ENCODE measurements at places on chromosomes 11 and 22.

- DNase-seq: peak; percentile 48
Measured at GRCh38 chr22:42621505-42622002, 6.9 kb upstream of the POLDIP3 start.

DNA sequence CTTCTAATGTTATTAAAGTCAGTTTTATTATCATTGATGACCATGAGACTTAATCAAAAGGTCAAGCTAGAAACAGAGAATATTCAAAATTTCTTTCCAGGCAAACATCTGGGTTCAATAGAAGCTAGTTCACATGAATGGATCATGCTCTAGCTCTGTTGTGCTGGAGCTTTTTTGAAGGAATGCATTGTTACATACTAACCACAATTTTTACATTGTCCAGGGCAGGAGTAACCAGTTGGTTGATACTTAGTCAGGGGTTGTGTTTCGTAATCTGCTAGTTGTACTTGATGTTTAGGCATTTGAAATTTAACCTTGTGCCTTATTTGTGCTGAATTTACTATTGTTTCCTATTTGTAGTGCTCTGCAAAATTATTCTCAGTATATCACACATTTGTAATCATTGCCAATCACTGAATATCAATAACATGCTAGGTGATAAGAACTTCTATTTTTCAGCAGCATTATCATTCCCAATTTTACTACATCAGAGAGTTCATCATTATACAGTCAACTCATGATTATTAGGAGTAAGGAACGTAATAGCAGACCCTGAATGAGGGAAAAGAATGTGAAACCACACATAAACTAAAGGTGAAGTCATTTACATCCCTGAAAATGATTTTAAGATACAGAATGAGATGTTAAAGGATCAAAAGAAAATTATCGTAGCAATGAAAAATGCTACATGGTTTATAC lies 23.2 kb downstream of the NF2 start:
- DNase-seq: no peak

DNA sequence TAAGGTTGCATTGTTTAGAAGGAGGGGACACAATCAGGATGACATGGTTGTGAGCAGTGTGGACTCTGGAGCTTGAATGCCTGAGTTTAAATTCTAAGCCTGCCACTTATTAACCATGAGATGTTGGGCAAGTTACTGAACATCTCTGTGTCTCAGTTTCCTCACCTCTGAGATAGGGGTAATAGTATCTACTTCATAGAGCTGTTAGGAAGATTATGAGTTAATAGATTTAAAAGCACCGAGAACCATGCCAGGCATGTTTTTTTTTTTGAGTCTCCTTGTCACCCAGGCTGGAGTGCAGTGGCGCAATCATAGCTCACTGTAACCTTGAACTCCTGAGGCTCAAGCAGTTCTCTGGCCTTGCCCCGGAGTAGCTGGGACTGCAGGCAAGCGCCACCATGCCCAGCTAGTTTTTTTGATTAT lies 33.3 kb downstream of the ST14 start:
- no peak for DNase-seq

DNA sequence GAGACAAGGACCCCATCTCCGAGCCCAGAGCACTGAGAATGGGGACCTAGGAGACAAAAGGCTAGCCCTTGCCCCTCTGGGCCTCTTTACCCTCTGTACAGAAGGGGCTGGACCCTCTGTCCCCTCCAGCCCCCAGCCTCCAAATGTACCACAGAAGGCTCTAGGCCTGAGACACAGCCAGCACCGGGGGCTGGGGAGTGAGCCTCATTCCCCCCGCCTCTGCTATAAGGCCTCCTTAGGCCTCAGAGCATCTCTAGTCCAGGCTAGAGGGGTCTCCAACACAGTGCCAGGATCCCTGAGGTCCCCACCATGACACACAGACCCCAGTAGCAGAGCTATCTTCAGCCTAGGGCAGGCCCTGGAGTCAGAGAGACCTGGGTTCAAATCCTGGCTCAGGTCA lies 4.8 kb downstream of the SMTN start:
- no peak for DNase-seq

DNA sequence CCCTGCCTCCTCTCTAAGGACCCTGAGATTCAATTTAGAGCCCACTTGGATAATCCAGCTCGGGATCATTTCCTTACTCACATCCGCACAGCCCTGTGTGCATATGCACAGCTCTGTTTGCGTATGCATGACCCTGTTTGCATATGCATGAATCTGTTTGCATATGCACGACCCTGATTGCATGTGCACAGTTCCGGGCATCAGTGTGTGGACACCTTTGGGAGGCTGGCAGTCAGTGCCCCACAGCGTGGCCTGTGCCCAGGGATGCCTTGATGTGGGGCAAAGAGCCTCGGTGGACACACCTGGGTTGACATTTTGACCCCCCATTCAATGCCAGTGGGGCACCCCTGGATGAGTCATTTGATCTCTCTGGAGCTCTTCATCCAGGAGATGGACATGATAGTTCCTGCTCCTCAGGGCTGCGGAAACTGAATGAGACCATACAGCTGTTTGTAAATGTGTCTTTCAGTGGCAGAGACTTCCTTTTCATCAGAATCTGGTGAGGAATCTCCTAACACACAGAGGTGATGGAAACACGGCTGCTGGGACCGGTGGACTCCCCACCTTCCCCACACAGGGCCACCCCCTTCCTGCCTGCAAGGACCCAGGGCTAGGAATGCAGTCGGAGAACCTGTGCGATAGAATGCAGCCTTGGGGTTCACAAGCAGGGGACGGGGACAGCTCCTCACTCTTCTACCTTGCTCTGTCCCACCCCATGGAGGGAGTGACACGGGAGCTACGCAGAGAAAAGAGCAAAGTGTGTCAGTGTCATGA lies 41.2 kb downstream of the MYEOV start:
- no peak for DNase-seq

- no peak for DNase-seq
Measured at GRCh38 chr11:34238966-34239365, 118.8 kb downstream of the ABTB2 start.

- no peak for DNase-seq
Measured at GRCh38 chr11:57481915-57482781, 21.8 kb downstream of the RTN4RL2 start.

- no peak for DNase-seq
Measured at GRCh38 chr11:120078397-120078796, 59.5 kb downstream of the TRIM29 start.

- no peak for DNase-seq
Measured at GRCh38 chr22:45124176-45124847, 39.4 kb upstream of the NUP50 start.

- no peak for DNase-seq
Measured at GRCh38 chr11:19703211-19703610, 9.4 kb upstream of the NAV2 start.

- no peak for DNase-seq
Measured at GRCh38 chr11:82683029-82683428, 50.6 kb downstream of the FAM181B start.

- DNase-seq: no peak
Measured at GRCh38 chr22:37609240-37610152, 862 bp downstream of the GGA1 start.

- DNase-seq: no peak
Measured at GRCh38 chr11:41245704-41246398, 213.6 kb downstream of the LRRC4C start.

- DNase-seq: no peak
Measured at GRCh38 chr11:89201138-89201537, 23.5 kb downstream of the TYR start.
